ENCODE measurements at places on chromosomes 1 and 21. TPM values are rescaled to one million over a fixed set of nuclear protein-coding genes. Genes with fewer than 3 reads are reported as not detected.

- no peak for DNase-seq
Measured at GRCh38 chr1:44780583-44781121, 5.3 kb downstream of the RPS8 start.

The NES gene
- polyA plus RNA-seq, result not detected

The SMPDL3B gene
- 0.24 TPM for polyA plus RNA-seq

DNA sequence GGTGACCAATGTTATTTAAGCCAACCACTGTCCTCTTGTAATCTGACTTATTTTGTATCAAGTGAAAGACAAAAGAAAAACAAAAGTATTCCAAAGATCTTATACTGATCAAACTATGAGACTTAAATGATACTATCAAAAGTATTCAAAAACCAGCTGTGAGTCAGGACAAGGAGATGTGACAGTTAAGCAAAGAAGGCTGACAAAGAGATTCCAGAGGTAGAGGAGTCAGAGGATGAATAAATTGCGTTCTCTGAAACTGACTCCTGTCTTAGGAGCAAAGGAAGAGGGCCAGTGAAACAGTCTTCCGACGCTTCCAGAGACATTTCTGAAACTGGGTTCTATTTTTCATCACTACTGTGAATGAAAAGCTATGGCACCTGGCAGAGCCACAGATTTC is 20.9 kb downstream of the TMEM50B start:
- DNase-seq, result no peak

- DNase-seq, result no peak
Measured at GRCh38 chr1:183723571-183723970, 70.5 kb upstream of the APOBEC4 start.

DNA sequence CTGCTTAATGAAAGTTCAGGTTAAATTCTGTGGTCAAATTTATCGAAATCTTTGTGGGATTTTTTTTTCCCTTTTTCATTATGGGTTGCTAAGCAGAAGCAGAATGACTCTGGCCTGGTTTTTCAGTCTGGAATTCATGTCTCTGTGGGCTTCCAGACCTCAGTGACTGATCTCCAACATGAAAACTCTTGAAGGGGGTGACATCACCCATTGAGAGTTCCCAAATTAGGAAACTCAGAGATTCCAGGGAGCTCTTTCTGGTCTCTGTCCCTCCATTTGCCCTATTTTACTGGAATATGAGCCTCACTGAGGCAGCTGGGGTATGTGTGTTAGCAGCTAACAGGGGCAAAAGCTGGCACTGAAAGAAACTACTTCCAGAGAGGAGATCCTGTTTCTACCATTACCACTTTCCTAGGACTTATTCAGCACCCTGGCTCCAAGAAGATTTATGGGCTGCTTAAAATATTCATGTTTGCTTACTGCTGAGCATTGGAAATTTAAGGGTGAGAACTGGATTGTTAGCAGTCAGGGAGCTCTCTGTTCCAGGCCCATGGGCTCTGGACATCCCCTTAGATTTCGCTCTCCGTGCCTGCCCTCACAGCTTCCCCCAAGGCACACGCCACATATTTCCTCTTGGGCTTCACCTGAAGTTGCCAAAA is 203.4 kb upstream of the SPAG17 start:
- no peak for DNase-seq

GRCh38 chr1:162635418-162635817 is 3.2 kb downstream of the DDR2 start:
- DNase-seq, result no peak

- DNase-seq, result no peak
Measured at GRCh38 chr1:25805863-25806225, 5.9 kb downstream of the SELENON start.

- DNase-seq, result no peak
Measured at GRCh38 chr1:244173769-244174168, 122.7 kb downstream of the ZBTB18 start.

DNA sequence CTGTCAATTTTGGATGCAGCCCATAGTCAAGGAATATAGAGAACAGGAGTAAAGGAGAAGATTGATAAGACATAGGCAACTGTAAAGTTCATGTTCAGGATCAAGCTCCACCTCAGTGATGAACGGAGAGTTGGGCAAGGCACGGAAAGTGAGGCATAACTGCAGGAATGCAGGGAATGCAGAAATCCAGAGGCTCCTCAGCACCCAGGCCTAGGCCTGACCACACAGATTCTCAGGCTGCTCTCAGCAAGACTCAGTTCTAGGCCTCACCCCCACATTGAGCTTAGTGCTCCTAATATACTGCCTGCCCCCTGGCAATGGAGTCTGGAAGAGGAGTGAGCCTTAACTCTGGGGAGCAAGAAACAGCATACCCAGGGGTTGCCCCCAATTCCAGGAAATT is 36.3 kb upstream of the S1PR1 start:
- DNase-seq, result no peak

- DNase-seq, result no peak
Measured at GRCh38 chr1:26991310-26992116, 2.0 kb upstream of the TRNP1 start.

The ERICH3 gene
- not detected for polyA plus RNA-seq

GRCh38 chr1:84348759-84349158 is 47.3 kb downstream of the SAMD13 start:
- DNase-seq, result no peak

DNA sequence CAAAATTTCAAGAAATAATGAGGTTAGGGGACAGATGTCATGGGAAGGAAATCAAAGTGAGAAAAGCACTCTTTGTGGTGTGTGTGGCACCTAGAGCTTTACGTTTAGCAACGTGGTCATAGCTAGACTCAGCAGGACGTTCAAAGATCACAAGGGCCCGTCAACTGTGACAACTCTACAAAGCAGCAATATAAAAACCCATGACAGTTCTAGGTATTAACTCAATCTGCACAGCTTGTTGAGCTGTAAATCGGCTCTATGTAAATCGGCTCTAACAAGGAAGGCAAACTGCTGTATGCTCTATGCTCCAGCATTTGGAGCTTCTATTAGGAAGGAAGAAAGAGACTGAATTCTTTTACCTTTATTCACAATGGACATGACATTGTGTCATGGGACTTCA is 64.8 kb downstream of the TP53BP2 start:
- DNase-seq, result no peak

The KCNN3 gene
- polyA plus RNA-seq, result not detected

DNA sequence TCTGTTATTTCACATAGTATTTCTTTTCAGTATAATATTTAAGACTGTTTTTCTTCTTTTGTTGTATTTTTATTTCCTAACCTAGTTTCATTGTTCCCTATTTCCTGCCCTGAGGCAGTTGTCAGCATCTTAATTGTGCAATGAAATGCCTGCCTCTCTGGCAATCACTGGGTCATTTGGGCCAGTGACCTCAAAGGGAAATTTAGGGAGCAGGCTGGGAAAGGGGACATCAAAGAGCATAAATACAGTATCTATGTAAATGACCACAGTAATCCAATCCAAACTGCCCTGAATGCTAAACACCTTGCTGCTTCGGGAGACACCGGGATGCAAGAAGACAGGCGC is 147.8 kb downstream of the TLR5 start:
- no peak for DNase-seq

The DOP1B gene
- polyA plus RNA-seq, result 7.5 TPM

The AIRE gene
- polyA plus RNA-seq, result 0.07 TPM

DNA sequence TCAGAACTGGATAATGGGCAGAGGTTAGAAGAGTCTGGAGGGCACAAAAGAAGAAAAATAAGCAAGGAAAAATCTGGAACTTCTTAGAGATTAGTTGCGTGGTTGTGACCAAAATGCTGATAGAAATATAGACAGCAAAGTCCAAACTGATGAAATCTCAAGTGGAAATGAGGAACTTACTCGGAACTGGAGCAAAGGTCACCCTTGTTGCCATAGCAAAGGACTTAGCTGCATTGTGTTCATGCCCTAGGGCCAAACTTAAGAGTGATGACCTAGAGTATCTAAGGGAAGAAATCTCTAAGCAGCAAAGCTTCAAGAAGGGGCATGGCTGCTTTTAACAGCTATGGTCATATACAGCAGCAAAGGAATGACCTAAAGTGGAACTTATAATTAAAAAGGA is 180.0 kb downstream of the TTLL7 start:
- no peak for DNase-seq

DNA sequence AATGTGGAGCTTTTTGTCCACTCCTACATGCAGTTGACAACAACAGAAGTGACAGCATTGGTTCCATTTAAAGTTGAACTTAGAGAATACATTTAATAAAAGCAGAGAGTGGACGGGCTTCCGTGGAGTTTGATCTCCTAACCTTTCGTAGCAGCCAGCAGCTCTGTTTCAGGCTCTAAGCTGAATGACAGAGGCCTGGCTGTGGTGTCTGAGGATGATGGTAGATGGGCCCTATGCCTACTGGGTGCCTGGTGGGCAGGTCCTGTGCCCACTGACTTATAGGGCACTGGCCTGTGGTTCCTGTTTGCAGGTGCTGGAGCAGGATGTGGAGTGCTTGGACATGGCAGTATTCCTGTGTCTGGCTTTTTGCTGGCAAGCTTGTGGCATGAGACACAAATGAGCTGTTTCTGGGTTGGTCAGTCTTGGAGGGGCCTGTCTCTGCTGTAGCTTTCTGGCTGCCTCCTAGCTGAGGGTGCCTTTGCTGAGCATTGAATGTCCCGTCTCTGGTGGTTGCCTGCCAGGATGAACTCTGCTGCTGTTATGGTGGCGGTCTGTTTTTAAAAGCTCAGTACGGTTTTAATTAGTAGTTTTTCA is 54.6 kb downstream of the PRDM2 start:
- no peak for DNase-seq

GRCh38 chr1:96361271-96361856 is 360.2 kb upstream of the PTBP2 start:
- DNase-seq, result no peak

DNA sequence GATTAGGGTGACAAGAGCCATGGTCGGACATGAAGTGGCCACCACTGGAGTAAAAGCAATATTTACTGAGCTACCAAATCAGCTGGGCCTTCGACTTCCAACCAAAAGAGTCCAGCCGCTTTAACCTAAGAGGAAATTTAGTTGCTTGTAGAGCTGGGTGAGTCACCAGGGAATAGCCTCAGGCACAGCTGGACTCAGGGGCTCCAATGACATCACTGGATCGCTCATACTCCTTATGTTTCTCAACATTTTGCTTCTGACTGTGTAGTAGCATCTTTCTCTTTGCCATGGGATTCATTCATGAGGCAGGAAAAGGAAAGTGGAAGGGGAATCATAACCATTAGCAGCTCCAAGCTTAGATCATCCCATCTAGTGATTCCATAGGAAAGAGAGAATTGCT is 664.4 kb downstream of the MATN1 start:
- DNase-seq, result no peak

DNA sequence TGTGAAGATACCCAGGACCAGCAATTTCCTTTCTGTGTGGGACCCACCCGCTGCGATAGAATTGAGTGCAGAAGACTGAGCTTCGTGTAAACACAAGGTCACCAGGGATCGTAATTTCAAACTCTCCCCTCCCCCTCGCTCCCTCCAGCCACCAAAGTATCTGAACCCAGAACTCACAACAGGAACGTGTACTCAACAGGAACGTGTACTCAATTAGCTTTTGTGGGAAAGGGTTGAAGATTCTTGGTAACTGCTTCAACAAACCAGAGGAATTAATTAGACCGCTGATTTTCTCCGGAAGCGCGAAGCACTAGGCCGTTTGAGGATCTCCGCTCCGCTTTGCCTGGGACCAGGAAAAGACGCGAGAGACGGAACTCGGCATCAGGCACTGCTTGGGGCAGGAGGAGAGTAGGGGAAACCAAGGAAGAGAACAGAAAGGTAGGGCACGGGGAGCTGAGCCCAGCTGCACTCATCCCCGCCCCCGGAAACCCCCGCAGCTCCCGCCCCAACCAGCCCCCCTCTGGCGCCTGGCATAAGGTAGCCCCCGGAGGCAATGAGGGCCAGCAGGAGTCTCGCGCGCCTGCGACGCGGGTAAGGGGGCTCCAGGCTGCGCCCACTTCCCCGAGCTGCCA is 453 bp downstream of the DRAM2 start:
- no peak for DNase-seq

- no peak for DNase-seq
Measured at GRCh38 chr1:178037510-178038253, 56.2 kb upstream of the RASAL2 start.

The PLEKHA6 gene
- polyA plus RNA-seq, result not detected

DNA sequence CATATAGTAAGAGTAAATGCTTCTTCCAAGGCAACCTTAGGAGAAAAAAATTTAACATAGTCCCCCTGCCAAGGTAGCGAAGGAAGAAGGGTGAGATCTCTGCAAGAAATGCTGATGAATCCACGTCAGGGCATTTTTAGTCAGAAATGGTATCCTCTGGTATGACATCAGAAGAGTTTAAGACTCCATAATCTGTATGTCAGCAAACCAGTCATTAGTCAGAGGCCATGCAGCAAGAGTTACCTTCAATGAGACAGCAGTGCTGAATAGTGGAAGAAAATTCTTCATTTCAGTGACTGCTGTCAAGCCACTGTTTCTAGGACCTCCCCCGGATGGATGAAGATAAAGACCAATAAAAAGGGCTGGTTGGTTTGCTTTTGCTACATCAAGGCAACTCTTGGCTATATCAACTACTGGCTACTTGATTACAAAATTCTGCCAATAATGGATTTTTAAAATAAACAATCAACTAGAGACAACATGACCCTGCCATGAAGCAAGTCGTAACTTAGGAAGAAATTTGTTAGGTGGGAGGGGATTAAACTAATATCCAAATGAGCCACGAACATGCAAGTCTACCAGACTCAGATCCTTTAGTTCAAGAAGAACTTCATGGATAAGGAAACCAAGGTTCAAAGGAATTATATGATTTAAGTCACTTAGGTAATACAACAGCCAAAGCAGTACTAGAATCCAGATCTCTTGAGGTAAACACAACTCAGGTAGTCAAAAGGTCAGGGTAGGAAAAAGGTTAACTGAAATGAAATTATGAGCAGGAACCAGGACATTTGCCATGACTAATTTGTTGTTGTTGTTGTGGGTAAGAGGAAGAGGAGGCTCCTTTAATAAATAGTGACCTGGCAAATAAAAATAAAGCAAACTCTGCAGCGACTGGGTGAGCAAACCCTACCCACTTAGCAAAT is 25.6 kb upstream of the GUCA2A start:
- no peak for DNase-seq

- DNase-seq, result no peak
Measured at GRCh38 chr1:237901299-237901934, 10.7 kb upstream of the ZP4 start.

The GPR153 gene
- polyA plus RNA-seq, result not detected

GRCh38 chr1:10866321-10867093 is 70.1 kb upstream of the CASZ1 start:
- no peak for DNase-seq

DNA sequence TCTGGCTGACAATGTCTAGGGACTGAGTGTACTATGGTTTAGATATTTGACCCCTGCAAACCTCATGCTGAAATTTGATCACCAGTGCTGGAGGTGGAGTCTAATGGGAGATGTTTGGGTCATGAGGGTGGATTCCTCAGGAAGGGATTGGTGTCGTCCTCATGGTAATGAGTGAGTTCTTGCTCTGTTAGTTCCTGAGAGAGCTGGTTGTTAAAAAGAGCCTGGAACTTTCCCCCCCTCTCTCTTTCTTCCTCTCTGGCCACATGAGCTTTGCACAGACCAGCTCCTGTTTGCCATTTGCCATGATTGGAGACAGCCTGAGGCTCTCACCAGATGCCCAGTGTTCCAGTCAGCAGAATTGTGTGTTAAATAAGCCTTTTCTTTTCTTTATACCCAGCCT is 36.6 kb upstream of the CNIH3 start:
- DNase-seq, result no peak

GRCh38 chr1:37795340-37796125 is 1.9 kb downstream of the MANEAL start:
- no peak for DNase-seq

Data from CD4-positive, CD25-positive, alpha-beta regulatory T cell (primary cell).